T-helper 1 cell (primary cell): ENCODE measurements at places on chromosomes 13 and 19.
A peak's percentile ranks its signal among the peaks of the same experiment; 100 is the strongest.

DNA sequence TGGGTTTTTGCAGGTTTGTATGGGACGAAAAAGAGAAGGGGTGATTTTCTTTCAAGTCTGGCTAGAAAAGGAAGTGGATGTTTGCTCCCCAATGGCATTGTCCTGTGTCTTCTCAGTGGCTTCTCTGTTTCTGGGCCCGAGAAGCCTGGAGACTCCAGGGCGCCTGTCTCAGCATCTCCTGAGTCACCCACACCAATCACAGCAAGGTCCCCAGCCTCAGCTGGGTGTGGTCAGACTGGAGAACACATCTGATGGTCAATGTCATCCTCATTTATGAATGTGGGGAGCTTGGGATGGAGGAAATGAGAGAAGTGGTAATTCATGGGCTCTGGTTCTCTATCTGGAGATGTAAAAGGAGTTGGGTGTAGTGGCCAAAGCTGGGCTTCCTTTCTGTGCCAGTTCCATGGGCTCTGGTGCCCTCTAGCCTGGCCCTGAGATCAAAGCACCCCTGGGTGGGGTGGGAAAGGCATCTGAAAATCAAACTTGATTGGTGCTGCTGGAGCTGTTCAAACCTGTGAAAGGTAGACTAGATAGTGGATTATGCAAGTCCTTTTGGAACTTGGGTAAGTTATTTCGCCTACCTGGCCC, 13.4 kb downstream of the RASL11A start:
- DNase-seq, result no peak

GRCh38 chr19:6021878-6022569, 44.1 kb upstream of the RANBP3 start:
- DNase-seq, result peak; percentile 71

- no peak for DNase-seq
Measured at GRCh38 chr19:2488405-2488941, 12.5 kb downstream of the GADD45B start.

- no peak for DNase-seq
Measured at GRCh38 chr13:104592127-104592526, 1525.9 kb upstream of the SLC10A2 start.

DNA sequence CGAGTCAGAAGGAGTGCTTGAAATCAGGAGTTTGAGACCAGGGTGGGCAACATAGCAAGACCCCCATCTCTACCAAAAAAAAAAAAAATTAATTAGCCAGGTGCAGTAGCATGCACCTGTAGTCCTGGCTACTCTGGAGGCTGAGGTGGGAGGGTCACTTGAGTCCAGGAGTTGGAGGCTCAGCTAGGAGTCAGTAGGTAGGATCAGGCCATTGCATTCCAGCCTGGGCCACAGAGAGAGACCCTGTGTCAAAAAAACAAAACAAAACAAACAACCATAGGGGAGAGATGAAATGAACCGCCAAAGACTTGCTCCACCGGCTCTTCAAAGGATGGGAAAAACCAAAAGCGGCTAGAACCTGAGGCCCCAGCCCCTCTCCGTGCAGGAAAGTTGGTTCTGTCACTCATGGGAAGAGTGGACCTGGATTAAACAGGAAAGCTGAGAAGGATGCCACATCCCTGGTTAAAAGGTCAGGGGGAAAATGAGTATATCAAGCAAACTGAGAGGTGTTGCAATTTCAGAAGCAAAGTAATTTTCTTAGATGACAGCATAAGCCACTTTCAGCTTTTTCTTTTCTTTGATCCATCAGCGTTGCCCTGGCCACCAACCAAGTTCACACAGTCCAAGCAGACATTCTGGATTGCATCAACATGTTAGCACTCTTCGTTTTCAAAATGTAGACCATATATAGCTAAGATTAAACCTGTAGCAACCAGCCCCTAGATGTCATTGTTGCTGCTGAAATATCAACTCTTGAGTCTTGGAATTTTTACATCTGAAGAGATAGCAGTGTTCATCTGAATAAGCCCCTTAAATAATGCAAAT, 8.9 kb upstream of the ZNF507 start:
- DNase-seq, result no peak

GRCh38 chr13:110700641-110701040, 5.3 kb downstream of the CARS2 start:
- DNase-seq, result no peak

DNA sequence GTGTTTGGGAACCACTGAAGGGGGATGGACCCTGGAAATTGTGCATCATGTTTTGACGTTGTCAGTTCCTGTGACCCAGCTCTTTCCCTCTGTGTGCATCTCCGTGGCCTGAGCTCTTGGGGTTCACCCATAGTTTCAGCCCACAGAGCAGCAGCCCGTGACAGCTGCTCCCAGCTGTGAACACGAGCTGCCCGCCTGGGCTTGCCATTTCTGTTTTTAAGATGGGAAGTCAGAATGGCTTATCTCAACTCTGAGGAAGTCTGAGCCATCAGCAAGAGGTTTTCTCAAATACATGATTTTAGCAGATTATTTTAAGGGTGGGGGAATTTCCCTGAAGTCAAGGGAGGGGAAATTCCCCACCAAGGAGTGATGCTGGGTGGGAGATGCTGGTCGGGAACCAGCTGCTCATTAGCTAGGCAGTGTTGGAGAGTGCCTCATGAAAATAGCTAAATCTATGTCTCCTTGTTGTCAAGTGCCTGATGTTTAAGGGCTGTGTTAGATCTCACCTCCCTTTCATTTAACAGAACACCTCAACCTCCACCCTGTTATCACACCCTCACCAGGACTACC, 34.8 kb upstream of the C1QTNF9 start:
- peak; percentile 42 for DNase-seq

DNA sequence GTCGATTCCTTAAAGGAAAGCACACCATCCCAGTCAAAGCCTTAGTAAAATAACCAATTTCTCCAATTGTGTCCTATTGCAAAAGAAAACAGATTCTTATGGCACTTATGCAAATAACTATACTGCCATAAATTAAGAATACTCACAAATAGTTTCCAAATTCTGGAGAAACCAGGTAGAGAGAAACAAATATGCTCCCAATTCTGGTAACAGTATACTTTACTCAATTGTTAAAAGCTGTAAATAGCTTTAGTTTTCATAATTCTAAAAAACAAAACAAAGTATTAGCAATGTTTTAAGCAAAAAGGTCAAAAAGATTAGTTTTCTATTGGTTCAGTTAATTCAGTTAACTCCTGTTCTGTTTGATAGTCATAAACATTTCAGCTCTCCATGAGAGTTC, 18.2 kb upstream of the UBAC2 start:
- no peak for DNase-seq

- DNase-seq, result no peak
Measured at GRCh38 chr13:87089391-87089790, 581.8 kb upstream of the SLITRK5 start.

DNA sequence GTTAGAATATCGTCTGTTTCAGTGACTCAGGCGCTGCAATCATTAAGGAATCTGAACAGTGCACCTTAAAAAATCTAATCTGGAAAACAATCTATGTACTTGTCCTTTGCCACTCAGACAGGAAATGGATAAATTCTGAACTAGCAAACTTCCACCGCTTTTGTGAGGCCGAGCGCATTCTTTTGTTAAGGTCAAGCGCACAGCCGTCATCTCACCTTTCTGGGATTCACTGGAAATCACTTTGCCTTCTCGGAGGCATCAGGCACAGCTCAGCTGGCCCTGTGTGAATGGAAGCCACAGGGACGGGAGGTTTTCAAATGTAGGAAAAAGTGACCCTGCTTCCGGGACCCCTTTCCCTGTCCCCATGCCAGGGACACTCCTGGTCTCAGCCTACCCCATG, 28.2 kb upstream of the SPACA7 start:
- DNase-seq, result no peak

DNA sequence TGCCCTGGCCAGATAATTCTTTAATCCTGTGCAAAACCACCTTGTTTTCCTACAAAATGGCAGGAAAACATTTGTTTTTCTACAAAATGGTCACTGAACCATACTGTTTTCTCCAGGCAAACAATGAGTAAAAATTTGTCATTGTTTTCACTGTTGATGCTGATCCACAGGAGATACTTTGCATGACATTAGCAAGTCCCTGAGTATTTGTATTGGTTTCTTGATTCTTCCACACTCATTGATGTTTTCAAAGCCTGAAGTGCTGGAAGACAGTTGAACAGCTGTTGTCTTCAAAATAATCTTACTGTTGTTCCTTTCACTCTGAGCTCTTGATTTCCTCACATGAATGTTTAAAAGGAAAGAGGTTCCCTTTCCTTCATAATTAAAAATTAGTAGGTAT, 123.1 kb upstream of the HTR2A start:
- DNase-seq, result no peak

DNA sequence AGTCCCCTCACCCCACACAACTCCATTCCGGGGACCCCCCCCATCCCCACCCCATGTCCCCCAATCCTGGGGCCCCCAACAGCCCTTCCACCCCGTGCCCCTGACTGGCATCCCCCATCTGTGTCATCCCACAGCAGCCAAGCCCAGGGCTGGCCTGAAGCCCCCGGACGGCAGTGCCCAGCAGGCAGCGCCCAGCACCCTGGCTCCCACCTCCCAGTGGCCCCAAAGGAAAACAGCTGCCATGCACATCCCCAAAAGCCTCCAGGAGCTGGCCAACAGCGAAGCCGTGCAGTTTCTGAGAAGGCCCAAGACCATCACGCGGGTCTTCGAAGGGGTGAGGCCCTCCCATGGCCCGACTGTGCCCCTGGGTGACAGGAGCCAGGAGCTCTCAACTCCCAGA, 1.4 kb downstream of the SYNGR4 start:
- no peak for DNase-seq

GRCh38 chr19:17646441-17646840, 41.7 kb downstream of the UNC13A start:
- DNase-seq, result no peak

DNA sequence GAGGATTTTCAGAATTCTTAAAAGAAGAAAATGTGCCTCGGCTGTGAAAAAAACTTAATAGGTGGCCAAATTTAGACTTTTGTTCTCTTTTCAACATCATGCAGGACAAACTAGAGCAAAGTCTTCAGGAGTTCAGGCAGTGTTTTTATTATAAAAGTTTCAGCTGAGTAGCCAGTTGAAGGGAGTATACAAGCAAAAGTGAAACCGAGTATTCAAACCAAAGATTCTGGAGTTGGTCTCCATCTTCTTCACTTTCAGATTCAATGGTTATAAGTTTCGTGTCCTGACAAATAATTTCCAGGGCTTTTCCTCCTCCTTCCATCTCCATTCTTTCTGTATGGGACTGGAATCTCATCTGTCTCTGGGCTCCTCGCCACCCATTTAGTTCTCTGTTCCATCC, 379.7 kb downstream of the GPC5 start:
- DNase-seq, result no peak

GRCh38 chr13:100722517-100722916, 47.9 kb upstream of the TMTC4 start:
- no peak for DNase-seq

DNA sequence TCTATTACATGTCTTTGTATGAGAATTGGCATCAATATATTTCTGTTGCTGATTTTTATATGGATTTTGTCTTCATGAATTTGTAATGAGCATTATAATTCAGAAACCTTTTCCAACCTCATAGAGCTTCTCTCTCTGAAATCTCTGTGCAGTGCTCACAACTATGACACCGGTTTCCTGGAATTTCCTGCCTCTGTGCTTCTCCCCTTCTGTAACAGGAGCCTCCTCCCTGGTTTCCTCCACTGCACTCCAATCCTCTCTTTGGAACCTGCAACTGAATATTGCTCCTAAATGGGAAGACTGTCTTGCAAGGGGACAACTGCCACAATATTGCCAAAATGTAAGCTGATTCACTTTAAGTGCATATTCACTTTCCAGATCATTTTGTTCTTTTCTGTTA, 1147.9 kb downstream of the UQCRFS1 start:
- DNase-seq, result no peak

- DNase-seq, result no peak
Measured at GRCh38 chr13:100875392-100876043, 200.9 kb upstream of the TMTC4 start.

DNA sequence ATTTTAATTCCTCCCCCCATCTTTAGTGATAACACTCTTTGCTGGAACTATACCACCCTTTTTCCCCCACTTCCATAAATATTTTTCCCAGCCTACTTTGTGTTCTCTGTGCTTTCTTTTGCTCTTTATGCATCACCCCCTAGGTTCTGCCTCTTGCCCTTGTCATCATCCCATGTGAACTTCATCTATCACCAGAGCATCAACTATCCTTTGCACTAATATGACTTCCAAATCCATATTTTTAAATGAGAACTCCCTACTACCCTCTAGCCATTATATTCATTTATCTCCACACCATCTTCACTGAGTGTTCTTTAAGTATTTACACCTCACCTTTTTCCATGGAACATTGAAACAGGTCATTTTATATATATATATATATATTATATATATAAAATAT, 452.7 kb downstream of the FOXO1 start:
- DNase-seq, result no peak

- no peak for DNase-seq
Measured at GRCh38 chr19:31290931-31291590, 58.2 kb downstream of the TSHZ3 start.

DNA sequence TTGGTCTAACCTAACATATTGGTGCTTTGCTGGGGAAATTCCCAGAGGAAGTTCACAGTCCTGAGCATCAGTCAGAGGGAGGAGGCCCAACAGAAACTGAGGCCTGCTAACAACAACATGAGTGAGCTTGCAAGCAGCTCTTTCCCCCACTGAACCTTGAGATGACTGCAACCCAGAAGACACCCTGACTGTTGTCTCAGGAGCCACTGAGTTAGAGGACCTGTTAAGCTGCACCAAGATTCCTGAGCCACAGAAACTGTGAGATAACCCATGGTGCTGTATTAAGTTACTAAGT, 193.2 kb upstream of the UBL3 start:
- no peak for DNase-seq

GRCh38 chr19:4980838-4981680, 12.1 kb downstream of the KDM4B start:
- DNase-seq, result no peak

GRCh38 chr19:30008169-30008568, 66.1 kb downstream of the URI1 start:
- no peak for DNase-seq

- peak; percentile 6 for DNase-seq
Measured at GRCh38 chr13:23087880-23088279, 92.9 kb upstream of the SGCG start.

DNA sequence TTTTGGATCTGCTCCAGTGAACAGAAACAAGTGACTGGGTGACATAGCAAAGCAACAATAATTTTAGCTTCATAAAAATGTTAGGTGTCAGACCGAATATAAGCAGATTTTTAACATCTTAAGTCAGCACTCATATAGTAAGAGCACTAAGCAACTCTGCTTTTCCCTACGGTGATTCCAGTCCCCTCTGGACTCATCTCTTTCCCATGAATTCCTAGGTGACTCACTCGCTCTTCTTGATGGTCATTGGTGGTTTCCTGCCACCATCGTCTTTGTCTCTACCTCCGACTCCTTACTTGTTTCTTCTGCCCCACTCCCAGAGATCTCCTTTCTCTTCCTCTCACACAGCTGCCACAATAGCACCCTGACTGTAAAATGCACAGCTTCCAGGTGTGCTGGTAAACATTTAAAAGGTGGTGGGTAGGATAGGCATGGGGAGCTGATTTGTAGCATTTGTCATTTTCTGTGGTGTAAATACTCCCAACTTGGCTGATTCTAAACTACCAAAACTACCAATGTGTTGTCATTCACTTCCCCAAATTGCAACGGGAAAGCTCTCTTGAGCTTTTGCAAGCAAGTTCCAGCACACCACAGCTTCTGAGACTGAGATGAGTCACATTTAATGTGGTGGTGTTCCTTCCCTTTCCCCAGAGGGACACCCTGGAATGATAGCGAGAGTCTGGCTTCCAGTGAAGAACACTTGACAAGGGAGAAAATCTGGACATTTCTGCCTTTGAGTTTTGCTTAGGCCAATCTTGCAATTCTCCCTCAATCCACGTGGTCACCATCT, 42.8 kb upstream of the CLDN10 start:
- DNase-seq, result no peak
